ENCODE measurements at places on chromosomes 1 and 21.

- DNase-seq: peak; percentile 6
Observed at GRCh38 chr1:235270625-235271024, 57.4 kb downstream of the ARID4B start.

DNA sequence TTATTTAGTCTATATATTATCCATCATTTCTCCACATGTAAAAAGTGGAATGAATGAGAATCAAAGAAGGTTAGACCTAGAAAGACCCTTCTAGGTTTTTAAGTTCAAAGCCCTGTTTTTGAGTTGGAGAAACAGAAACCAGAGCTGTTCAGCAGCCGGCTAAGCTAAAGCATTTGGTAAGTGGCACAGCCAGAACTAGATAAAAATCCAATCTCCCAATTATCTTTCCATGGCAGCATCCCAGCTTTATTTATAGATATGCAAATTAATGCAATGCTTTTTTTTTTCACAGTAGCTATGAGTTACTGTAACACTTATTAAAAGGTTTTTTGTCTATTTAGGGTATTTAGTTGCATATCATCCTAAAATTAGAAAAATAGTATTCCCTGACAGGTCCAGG lies 85.1 kb downstream of the NIBAN1 start:
- DNase-seq: peak; percentile 15

DNA sequence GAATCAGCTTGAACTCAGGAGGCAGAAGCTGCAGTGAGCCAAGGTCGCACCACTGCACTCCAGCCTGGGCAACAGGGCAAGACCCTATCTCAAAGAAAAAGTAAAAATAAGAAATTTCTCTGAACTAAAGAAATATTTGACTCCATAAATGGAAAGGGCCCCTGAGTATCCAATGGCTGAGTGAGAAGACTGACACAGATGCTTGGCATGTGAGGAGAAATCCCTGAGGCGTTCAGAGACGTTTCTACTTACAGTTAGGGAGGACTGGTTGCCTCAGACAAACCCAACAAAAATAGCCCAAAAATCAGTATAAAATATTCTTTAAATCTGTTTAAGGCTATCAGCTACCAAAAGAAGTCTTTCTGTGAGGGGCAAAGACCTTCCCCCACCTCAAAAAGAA lies 3.0 kb upstream of the SUMO3 start:
- peak; percentile 85 for DNase-seq

GRCh38 chr1:213598263-213598662 lies 389.5 kb upstream of the PROX1 start:
- DNase-seq: no peak

DNA sequence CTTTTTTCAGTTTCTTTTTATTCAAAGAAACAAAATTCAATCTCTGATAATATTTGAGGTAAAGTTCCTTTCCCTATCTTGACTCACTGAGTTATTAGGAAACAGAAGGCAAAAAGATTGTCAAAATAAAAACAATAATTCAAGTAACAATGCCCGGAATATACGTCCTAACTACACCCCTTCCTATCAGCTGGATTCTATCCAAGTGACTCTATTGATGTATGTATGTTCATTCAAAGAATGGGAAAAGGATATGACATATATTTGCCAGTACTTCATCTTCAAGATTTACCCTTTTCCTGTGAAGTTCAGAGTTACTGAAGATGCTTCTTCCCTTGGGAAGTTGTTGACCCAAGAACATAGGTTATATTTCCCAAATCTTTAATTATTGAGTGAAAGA lies 13.7 kb downstream of the SPRTN start:
- no peak for DNase-seq

- DNase-seq: peak; percentile 94
Observed at GRCh38 chr1:28914228-28915030, at the start of gene EPB41. TSS of gene EPB41 (plus strand) at chr1:28914569. CDS start at chr1:28987438, 72,869 bp downstream.

DNA sequence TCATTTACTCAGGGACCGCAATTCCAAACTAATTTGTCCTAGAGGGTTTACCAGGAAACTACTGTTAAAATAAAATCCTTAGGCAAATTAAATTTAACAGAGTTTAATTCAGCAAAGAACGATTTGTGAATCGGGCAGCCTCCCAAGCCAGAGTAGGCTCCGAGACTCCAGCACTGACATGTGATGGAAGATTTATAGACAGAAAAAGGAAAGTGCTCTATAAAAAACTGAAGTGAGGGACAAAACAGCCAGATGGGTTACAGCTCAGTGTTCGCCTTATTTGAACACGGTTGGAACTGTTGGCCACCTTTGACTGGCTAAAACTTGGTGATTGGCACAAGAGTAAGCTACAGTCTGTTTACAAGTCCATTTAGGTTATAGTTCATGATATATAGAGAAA lies 35.2 kb upstream of the RCSD1 start:
- DNase-seq: no peak

DNA sequence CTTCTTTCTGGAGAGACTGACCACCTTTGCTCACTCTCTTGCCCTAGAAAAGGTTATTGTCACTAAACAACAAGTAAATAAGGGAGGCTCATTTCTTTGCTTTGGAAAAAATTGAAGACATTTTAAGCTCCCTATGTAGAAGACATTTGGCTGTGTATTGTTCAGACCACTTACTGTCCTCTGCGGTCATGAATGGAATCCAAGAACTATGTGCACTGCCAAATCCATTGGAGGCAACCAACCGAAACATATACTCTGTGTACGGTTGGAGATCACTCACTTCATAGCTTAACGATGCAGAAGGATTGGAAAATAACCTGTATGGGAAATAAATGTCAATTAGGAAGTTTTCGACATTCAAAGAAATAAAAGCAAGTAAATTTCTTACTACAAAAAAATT lies 332.8 kb downstream of the KCTD3 start:
- no peak for DNase-seq

DNA sequence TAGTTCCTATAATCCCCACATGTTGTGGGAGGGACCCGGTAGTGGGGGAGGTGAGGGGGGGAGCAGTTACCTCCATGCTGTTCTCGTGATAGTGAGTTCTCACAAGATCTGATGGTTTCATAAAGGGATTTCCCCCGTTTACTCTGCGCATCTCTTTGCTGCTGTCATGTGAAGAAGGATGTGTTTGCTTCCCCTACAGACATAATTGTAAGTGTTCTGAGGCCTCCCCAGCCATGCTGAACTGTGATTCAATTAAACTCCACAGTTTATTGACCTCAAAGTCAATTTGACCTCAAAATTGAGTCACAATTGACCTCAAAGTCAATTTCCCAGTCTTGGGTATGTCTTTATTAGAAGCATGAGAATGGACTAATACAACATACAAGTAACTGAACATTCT lies 19.7 kb downstream of the DPH5 start:
- DNase-seq: peak; percentile 42

Data from foreskin fibroblast (primary cell).